ENCODE measurements at places on chromosomes 3 and 15.

GRCh38 chr3:34357461-34357860, 559.0 kb downstream of the PDCD6IP start:
- DNase-seq, result no peak

- DNase-seq, result no peak
Observed at GRCh38 chr3:46675426-46675825, 18.1 kb downstream of the ALS2CL start.

DNA sequence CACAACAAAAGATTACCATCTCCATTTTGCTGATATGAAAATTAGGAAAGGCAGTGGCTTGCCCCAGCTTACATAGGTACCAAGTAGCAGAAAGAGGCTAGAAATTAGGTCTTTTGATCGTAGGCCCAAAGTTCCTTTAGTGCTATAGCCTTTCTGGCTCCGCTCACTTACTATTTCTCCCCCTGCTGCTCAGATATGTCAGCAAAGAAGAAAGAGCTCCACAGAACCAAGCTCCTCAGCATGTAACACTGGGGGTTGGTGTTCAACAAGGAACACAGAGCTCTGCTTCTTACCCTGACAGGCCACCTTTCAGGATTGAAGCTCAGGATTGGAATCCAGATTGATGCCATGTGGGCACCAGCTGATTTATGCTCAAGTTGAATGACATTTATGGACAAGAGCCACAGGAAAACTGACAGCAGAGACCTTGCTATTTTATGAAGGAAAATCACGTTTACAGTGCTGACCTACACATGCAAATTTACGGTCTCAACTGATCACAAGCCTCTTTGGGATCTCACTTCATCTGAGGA, 6.1 kb upstream of the IL12A start:
- DNase-seq, result no peak

GRCh38 chr15:74257105-74257504, 21.0 kb downstream of the CCDC33 start:
- no peak for DNase-seq

GRCh38 chr3:57382933-57383332, 90.4 kb upstream of the ASB14 start:
- no peak for DNase-seq

- peak; percentile 62 for DNase-seq
Observed at GRCh38 chr15:42650208-42651066, 75.0 kb downstream of the STARD9 start.

- DNase-seq, result no peak
Observed at GRCh38 chr3:157543501-157544035, 40.4 kb upstream of the VEPH1 start.

Measured in cerebellar cortex (tissue), 1 donor.